ENCODE measurements at places on chromosomes 7 and 10. TPM values are rescaled to one million over a fixed set of nuclear protein-coding genes. Genes with fewer than 3 reads are reported as not detected.

The LRRC4 gene
- not detected for total RNA-seq

DNA sequence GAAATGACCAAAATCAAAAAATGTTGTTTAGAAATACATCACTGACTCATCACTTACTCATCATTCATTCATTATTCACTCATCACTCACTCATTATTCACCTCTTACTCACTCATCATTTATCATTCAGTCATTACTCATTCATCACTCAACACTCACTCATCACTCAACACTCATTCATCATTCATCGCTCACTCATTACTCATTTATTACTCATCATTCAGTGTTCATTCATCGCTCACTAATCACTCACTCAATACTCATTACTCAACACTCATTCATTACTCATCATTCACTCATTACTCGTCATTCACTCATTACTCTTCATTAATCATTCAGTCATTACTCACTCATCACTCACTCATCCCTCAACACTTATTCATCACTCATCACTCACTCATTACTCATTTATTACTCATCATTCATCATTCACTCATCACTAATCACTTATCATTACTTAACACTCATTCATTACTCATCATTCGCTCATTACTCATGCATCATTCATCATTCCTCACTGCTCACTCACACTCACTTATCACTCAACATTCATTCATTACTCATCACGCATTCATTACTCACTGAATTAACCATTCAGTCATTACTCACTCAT lies 238.5 kb downstream of the ADARB2 start:
- no peak overlapping the region for H3K27ac ChIP-seq
- DNase-seq: peak; percentile 53
- H3K4me3 ChIP-seq: no peak overlapping the region
- H3K36me3 ChIP-seq: no peaks in the 10 kb centered on the region

DNA sequence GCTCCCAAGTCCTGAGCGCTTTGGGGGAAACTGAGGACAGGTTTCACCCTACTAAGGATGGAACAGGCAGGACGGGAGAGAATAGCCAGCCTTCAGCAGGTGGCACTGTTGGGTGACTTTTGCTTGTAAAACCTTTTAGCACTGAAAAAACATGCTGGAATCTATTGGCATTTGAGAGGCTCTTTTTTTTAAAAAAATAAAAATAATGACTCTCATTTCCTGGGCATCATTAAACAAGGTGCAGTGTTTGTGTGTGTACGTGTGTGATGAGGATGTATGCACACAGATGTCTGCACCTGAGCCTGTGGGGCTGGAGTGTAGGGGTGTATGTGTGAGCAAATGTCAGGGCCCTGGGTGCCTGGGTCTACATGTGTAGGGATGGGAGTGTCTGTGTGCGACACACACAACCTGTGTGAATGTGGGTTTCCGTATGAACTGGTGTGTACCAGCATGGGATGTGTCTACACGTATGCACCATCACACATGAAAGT lies 177.9 kb downstream of the RPS24 start:
- peak overlapping the region; percentile 64 for H3K27ac ChIP-seq
- H3K27me3 ChIP-seq: peaks cover 34% of the 10 kb centered on the region
- H3K4me3 ChIP-seq: no peak overlapping the region
- no peaks in the 10 kb centered on the region for H3K36me3 ChIP-seq
- peaks cover 10% of the 10 kb centered on the region for H3K4me1 ChIP-seq

GRCh38 chr10:20709708-20710107 lies 187.4 kb downstream of the NEBL start:
- no peak for DNase-seq
- no peaks in the 10 kb centered on the region for H3K4me1 ChIP-seq
- no peaks in the 10 kb centered on the region for H3K27me3 ChIP-seq
